ENCODE measurements at places on chromosomes 7 and 10. TPM values are rescaled to one million over a fixed set of nuclear protein-coding genes. Genes with fewer than 3 reads are reported as not detected.

The AKR1B1 gene
- total RNA-seq: 44.9 TPM

The HOXA13 gene
- total RNA-seq: 14.9 TPM

The GHRHR gene
- total RNA-seq: not detected

The MOGAT3 gene
- not detected for total RNA-seq

The ADAM12 gene
- total RNA-seq: 40.8 TPM

The FAM180A gene
- 24.9 TPM for total RNA-seq

The SPDYE5 gene
- total RNA-seq: 0.12 TPM

The CPXM2 gene
- total RNA-seq: not detected

The MYO3A gene
- total RNA-seq: not detected

The OPALIN gene
- total RNA-seq: not detected

The HMX2 gene
- not detected for total RNA-seq

The PCLO gene
- 4.9 TPM for total RNA-seq

The ELAPOR2 gene
- 3.3 TPM for total RNA-seq

The CYP2W1 gene
- total RNA-seq: not detected

The GDF2 gene
- not detected for total RNA-seq

The ADGRA1 gene
- not detected for total RNA-seq

The TFPI2 gene
- 620 TPM for total RNA-seq

The TSPAN13 gene
- 9.7 TPM for total RNA-seq

The CDH23 gene
- total RNA-seq: 0.12 TPM

The TAC1 gene
- 0.33 TPM for total RNA-seq

The CARD11 gene
- 0.62 TPM for total RNA-seq

The ALOX5 gene
- total RNA-seq: not detected

The FZD8 gene
- 20.2 TPM for total RNA-seq

The UBE2D1 gene
- total RNA-seq: 11.1 TPM

The OSBPL3 gene
- 23.9 TPM for total RNA-seq

The LEP gene
- total RNA-seq: 0.12 TPM

The VWDE gene
- total RNA-seq: 0.33 TPM

The DKK1 gene
- 421 TPM for total RNA-seq

The COL17A1 gene
- 0.33 TPM for total RNA-seq

The TRIM50 gene
- not detected for total RNA-seq

The MKI67 gene
- total RNA-seq: 10.1 TPM

The CD36 gene
- 2.6 TPM for total RNA-seq

The OR2A12 gene
- not detected for total RNA-seq

The TAS2R41 gene
- not detected for total RNA-seq

The NYAP1 gene
- 1.2 TPM for total RNA-seq

All from uterine smooth muscle cell (primary cell).